ENCODE measurements at places on chromosomes 2 and 18.

- no peak for DNase-seq
Observed at GRCh38 chr2:222722327-222722946, 51.0 kb downstream of the MOGAT1 start.

GRCh38 chr2:39994151-39994550, 215.1 kb upstream of the THUMPD2 start:
- no peak for DNase-seq

DNA sequence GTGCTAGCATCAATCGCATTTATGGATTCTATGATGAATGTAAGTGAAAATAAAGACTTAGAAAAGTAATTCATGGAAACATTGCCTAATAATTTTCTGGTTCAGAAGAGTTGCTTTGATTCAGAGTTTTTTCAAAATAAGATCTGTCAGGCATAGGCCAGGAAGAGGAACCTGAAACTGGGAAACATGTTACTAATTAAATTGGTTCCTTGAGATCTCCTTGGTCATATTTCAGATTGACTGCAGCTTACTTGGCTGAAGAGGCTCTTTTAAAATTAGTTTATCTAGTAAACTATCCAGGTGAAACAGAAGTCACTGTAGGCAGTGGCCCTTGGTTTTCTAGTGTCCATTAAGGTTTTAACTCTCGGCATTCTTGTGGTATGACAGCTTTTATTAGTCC, 27.4 kb downstream of the PPP1CB start:
- no peak for DNase-seq

- no peak for DNase-seq
Observed at GRCh38 chr2:208807756-208808155, 401.2 kb downstream of the PTH2R start.

DNA sequence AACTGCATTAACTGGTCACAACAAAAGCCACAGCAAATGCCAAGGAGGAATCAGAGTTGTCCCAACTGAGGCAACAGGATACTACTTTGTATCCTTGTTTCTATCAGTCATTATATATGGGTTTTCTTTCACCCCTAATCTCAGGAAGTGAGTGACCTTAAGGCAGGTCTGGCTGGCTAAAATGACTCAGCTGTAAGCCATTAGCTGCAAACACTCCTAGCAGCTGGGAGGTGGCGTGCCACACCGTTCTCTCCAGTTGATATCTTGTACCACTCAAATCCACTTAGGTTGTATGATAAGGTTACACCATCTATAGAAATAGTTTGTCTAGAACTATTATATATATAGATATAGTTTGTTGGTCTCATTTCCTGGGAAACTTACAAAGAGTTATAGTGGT, 171.1 kb upstream of the MC4R start:
- DNase-seq = no peak

DNA sequence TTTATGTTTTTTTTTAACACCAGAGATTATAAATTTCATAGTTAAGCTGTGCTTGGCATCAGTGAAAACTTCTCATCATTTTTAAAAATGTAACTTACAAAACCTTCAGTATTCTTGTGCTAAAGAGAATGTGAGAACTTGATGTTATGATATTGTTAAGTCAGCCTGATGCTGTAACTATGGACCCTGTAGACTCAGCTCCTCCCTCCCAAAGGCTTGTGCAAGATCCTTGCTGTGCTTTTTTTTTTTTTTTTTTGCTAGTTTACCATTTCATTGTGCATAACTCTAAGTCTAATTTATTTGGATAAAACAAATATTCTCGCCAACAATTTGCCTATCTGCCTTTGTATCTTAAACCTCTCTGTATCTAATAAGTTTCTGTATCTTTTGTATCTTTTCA, 12.9 kb upstream of the TFPI start:
- no peak for DNase-seq

DNA sequence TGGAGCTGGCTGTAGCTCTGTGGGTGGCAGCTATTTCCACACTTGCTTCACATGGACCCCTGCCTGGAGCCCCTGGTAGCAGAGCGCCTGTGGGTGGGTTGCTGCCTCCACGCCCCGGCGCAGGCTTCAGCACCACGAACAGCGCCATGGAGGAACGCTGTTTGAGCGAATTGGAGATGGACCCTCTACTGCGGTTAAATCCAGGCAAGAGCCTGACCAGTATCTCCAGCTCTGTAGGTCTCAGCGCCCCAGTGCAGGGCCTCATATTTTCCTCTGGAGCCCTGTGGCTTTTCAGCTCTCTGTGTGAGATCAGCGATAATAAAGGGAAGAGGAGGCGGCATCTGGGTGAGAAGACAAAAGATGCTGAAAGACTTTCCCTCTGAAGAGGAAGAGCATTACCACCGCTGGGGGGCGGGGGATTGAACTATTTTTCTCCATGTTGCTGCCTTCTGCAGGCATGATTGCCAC, 12.0 kb downstream of the ONECUT2 start:
- no peak for DNase-seq

DNA sequence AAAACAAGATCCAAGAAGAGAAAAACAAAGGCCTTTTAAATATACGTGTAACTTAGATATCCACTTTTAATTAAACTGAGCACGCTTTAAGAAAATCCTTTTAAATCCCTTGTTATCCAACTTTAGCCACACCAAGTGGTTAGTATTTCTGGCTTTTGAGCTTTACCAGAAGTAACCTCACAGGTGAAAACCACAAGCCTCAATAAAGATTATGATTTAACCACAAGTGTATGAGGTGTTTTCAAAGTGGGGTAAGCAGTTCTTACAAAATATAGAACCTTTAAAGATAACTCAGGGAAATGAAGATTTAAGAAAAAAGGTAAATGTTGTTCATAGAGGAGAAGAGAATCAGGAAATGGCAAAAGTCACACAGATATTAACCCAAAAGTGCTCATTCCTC, 58.4 kb upstream of the CDCA7 start:
- no peak for DNase-seq

DNA sequence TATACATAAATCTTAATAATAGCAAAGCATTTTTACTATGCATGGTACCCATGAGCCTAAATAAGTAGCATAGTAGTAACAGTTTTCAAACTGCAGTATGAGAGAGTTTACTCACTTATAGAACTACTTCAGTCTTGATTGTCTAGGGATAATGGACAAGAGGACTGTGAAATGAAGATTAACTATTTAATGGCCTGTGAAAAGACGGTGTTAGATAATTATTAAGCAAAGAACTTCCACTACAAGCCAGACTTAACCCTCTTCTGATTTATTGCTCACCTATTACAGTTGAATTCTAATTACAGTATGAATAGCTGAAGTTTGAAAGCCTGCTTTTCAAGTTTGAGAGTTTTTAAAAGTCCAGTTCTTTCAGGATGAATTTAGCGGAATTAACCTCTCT, 18.9 kb downstream of the PIK3C3 start:
- DNase-seq = no peak

DNA sequence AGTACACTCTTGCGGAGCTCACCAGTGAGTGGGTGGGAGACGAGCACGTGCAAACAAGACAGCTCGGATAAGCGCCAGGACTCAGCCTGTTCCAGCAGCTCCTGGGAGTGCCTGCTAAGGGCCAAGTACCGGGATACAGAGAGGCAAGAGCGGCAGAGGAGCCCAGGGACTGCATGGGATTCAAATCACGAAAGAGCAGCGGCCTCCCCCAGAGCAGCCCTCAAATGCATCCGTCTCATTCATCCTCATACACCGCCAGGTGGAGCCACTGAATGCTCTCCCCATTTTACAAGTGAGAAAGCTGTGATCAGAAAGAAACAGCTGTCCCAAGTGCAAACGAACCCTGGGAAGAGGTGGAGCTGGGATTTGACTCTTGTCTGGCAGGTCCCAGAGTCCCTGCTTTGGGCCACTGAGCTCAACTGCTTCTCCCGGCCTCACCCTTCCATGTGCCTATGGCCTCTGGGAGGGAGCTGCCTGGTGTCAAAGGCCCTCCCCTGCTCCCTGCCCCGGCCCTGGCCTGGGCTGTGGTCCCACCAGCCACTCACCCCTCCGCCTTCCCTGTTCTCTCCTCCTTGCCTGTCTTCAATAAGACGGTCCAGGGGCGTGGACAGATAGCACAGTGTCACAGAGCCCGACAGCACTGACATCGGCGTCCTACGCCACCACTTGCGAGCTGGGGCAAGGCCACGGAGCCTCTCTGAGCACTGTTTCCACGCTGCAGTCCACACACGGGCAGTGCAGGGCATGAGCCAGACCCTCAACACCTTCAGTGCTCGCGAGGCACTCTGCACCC, 72.8 kb upstream of the TAF1B start:
- peak; percentile 49 for DNase-seq

GRCh38 chr2:42098571-42099437, 51.0 kb downstream of the PKDCC start:
- no peak for DNase-seq

DNA sequence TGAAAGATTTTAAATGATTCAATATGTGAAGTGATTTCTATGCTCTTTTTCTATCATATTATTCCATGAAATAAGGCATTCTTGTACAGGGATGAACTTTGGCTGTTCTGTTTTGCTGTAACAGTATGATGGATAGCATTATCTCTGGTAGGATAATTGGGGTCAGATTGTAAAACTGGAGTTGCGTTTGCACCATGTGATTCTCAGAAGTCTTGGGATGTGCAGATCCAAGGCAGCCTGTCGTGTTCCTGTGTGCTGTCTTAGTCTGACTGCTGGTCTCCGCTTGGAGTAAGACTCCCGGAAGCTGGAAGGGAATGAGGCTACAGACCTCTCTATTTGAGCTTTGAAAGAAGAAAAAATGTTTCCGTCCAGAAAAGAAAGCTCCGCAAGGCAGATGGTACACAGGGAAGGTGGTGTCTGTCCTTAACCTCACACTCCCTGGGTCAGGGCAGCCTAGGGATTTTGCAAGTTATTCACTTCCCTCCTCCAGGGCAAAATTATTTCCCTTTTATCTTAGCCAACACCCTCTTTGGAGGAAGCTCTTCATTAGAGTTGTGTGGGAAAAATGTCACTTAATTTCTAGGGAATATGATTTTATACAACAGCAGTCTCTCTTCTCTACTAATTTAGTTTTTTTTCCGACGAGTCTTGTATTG, 250.6 kb downstream of the PTPRM start:
- no peak for DNase-seq

DNA sequence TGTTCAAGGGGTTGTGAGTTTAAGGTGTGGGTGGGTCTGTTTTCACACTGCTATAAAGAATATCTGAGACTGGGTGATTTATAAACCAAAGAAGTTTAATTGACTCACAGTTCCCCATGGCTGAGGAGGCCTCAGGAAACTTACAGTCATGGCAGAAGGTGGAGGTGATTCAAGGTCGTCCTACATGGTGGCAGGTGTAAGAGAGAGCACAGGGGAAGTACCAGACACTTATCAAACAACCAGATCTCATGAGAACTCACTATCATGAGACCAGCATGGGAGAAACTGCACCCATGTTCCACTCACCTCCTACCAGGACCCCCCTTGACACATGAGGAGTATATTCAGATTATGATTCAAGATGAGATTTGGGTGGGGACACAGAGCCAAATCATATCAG, 38.0 kb downstream of the RHBDD1 start:
- no peak for DNase-seq

DNA sequence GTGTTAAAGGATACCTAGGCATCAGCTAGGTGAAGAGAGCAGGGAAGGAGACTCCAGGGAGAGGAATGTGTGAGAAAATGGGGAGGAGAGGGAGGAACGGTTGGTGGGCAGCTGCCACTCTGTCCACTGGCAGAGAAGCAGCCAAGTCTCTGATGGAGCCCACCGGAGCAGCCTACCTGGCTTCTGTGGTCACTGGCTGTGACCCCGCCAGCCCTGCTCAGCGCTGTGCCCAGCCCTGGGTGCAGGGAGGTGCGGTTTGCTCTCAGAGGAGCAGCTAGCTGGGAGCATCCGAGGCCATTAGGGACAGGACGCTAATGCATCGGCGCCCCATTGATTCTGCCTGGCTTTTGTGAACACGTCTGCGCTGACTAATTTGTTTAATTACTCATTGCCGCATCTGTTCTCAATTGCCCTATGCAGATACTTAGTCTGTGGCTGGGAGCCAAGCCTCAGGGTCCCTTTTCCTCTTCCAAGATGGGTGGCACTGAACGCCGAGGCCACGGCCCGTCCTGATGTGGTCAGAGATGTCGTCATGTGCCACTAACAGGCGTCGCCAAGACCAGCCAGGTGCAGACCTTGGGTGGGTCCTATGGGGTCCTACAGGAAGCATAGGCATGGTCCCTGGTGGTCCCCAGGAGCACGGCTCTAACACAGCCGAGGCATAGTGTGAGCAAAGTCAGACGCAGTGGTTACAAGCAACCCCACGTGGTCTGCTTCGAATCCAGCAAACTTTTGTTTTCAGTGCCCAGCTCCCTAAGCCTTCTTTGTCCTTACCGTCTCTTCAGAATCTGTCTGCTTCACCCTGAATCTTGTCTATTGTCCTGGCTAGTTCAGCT, 82.0 kb downstream of the RRM2 start:
- no peak for DNase-seq

DNA sequence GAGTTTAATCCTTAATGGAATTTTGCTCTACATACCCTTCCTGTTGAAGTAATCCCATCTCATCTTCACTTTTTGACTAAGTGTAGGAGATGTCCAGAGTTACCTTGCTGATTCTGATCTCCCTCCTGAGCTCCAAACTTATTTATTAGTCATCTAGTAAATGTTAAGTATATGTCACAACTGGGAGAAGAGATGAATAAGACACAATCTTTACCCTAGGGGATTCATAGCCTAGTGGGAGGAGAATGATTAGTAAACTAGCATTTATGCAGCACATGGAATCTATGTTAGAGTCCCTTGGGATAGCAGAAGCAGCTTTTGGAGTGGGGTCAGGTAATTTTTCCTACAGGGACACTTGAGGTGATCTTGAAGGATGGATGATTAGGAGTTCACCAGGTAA, 20.7 kb downstream of the ACVR2A start:
- DNase-seq = no peak

- DNase-seq = no peak
Observed at GRCh38 chr2:46435353-46435752, 44.0 kb upstream of the TMEM247 start.

DNA sequence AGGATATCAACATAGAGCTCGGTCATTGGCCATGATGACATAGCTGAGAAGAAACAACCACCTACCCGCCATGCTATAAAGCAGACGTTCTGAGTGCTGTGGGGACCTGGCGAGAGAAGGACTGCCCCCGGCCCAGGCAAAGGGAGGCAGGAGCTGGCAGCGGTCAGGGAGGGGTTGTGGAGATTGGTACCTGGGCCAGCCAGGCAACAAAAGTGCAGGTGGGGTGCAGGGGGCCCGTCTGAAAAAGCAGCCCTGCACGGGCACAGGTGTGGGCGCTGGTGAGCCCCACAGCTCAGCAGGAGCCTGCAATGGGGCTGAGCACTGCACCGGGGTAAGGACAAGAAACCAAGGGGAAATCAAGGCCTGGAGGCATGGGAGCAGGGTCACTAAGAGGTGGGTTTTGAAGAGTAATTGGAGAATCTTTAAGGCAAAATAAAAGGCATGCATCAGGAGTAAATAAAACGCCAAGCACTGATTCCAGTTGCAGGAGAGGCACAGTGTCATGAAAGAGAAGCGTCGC, 464.0 kb downstream of the EIPR1 start:
- no peak for DNase-seq

GRCh38 chr18:46740046-46740445, 16.8 kb downstream of the ST8SIA5 start:
- no peak for DNase-seq

DNA sequence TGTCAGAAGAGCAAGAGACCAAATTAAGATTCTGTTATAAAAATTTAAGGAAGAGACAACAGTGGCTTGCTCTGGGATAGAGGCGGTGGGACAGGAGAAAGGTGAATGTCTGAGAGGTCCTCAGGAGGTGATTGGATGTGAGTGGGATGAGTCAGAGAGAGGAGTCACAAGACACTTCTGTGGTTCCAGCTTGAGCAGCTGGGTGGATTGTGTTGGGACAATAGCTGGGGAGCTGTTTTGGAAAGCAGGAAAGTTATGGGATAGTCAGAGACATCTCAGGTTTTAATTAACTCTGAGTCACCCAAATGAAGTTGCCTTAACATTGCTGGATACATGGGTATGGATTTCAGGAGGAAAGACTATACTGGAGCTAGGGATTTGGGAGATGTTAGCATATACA, 218.0 kb upstream of the TRIB2 start:
- DNase-seq = no peak

All from NCI-H526 treated with DMSO at 0.1 percent for 48 hours (cell line).